ENCODE measurements at places on chromosomes 1 and 21.

DNA sequence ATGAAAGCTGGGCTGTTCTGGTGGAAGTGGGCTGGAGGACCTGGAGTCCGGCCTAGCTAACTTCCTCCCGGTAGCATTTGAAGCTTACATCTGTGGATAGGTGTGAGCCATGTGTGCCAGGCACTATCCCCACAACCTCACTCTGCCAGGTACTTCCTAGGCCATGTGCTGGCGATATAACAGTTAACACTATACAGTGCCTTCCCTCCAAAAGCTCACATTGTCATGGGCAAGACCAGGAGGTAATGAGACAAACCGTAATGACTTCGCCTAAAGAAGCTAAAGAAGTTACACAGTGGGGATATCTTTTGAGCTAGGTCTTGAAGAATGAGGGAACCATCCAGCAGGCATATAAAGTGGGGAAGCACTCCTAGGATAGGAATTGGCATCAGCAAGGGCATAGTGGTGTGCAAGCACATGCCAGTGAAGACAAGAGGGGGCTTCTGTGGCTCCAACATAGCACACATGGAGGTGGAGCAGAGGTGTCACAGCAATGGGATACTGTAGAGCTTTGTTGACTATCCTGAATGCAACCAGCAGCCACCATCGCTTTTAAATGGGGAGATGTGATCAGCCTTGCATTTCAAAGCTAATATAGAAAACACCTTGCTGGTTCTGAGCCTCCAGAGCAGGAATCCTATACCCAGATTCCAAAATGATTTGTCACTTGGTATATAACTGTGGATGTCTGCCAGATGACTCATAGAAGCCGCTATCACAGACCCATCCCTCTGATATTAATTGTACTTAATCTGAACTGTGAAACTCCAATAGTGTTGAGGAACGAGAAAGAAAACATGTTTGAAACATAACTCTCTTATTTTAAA is 466.3 kb downstream of the LMO4 start:
- DNase-seq: no peak

GRCh38 chr1:95451904-95452303 is 217.9 kb downstream of the RWDD3 start:
- DNase-seq: no peak

- no peak for DNase-seq
Observed at GRCh38 chr21:44986471-44987291, 46.9 kb downstream of the SLX9 start.

- DNase-seq: no peak
Observed at GRCh38 chr1:109994654-109995053, 10.1 kb downstream of the AHCYL1 start.

DNA sequence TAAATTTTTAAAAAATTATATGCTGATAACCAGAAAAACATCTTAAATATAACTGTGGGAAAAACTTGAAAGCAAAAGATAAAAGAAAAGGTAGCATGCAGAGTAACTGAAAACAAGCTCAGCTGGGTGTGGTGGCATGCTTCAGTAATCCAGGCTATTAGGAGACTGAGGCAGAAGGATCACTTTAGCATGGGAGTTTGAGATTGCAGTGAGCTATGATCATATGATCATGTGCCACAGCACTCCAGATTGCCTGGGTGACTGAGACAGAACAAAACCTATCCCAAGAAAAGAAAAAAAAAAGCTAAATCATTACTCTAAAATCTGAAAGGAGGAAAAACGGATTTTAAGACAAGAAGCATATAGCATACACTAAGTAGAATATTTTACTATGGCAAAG is 1624.0 kb downstream of the AMY1C start:
- no peak for DNase-seq

- DNase-seq: no peak
Observed at GRCh38 chr1:177811429-177811828, 158.4 kb downstream of the SEC16B start.

DNA sequence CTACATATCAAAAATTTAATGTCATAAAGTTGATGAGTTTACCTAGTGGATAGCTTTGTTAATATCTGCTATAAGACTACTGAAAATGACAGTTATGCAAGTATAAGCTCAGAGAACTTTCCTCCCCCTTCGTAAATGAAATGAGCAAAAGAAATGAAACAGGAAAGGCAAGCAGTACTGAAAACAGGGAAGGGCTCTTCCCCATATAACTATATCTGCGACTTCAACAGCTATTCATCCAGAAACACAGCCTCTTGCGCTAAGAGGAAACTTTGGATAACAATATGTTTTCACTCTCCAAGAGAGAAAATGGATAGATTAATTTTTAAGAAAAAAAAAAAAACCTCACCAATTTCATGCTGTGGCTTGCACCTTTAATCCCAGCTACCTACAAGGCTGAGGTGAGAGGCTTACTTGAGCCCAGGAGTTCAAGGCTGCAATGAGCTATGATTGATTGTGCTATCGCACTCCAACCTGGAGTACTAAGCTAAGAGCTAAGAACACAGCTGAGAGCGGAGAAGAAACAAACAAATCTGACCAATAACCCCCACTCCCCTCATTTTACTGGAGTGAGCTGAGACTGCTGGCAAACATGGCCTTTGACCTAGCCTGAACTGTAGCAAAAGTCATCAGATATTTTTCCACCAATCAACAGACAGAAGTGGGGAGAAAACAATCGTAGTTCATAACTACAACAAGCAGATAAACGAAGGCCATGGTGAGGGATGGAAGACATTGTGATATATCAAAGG is 29.0 kb downstream of the METTL18 start:
- DNase-seq: no peak

All from CD4-positive, alpha-beta T cell treated with Interleukin-15 for 4 hours (primary cell).